ENCODE measurements at places on chromosomes 5 and 9. TPM values are rescaled to one million over a fixed set of nuclear protein-coding genes. Genes with fewer than 3 reads are reported as not detected.
A peak's percentile ranks its signal among the peaks of the same experiment; 100 is the strongest.

ENTREP1 gene
- total RNA-seq = 17.8 TPM

IL7R gene
- total RNA-seq = 3.6 TPM

RNF183 gene
- not detected for total RNA-seq

ACOT12 gene
- total RNA-seq = not detected

GMCL2 gene
- not detected for total RNA-seq

FRRS1L gene
- total RNA-seq = 20.9 TPM

GRIA1 gene
- not detected for total RNA-seq

ARL14EPL gene
- total RNA-seq = not detected

C9orf152 gene
- total RNA-seq = 0.34 TPM

TMEM174 gene
- total RNA-seq = not detected

LRRC19 gene
- not detected for total RNA-seq

FBP2 gene
- total RNA-seq = not detected

LCN2 gene
- total RNA-seq = 18.8 TPM

GRCh38 chr5:67204821-67205220, 8.2 kb upstream of the CD180 start:
- DNase-seq = no peak

GRCh38 chr5:149466457-149466972, 84.7 kb downstream of the CSNK1A1 start:
- no peak for DNase-seq

DNA sequence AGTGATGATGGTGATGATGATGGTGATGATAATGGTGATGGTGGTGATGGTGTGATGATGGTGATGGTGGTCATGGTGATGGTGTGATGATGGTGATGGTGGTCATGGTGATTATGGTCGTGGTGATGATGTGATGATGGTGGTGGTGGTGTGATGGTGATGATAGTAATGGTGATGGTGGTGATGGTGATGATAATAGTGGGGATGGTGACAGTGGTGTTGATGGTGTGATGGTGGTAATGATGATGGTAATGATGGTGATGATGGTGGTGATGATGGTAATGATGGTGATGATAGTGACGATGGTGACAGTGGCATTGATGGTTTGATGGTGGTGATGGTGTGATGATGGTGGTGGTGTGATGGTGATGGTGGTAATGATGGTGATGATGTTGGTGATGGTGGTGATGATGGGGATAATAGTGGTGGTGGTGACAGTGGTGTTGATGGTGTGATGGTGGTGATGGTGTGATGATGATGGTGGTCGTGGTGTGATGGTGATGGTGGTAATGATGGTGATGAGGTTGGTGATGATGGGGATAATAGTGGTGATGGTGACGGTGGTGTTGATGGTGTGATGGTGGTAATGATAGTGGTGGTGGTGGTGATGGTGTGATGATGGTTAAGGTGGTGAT, 6.5 kb downstream of the STKLD1 start:
- DNase-seq = no peak

GRCh38 chr5:177520916-177521513, 4.3 kb upstream of the DDX41 start:
- DNase-seq = no peak

GRCh38 chr5:95738072-95738471, 6.9 kb downstream of the RHOBTB3 start:
- DNase-seq = no peak

- peak; percentile 9 for DNase-seq
Observed at GRCh38 chr5:179121667-179122111, 61.5 kb downstream of the ZNF354C start.

GRCh38 chr9:29822458-29822857, 2249.2 kb upstream of the C9orf72 start:
- no peak for DNase-seq

DNA sequence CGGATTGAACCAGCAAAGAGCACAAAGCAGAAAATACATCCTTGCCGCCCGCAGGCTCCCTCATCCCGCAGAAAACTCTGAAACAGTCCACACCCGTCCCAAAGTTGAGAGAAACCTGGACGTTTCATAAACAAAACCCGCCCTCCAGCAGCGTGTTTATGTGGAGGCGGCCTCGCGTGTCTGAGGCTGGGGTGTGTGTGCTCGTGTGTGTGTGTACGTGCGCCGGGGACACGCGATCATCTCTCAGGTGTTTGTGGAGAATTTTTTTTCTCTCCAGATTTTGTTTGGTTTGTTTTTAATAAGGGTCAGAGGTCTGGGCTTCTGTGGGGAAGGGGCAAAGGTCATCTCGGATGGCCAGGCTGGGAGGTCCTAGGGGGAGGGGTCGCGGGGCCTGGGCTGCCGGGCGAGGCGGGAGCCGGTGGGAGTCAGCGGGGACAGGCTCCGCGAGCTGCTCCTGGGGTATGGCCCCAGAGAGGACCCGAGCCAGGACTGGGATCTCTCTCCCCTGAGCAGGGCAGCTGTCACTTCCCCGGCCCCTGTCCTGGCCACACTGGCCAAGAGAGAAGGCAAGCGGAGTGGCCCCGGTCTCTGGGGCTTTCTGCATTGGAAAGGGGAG, 206.4 kb downstream of the C9orf50 start:
- peak; percentile 70 for DNase-seq

DNA sequence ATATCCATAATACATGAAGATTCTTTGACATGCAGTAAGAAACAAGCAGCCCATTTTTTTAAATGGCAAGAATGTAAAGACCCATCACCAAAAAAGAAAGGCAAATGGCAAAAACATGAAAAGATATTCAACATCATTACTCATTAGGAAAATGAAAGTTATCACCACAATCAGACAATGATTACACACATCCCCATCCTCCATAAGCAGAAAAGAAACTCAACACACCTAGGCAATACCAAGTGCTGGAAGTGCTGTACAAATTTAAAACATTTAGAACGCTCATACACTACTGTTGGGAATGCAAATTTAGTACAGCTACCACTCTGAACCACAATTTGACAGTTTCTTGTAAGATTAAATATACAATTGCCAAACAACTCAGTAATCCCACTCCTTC, 466.7 kb downstream of the ACTL7B start:
- no peak for DNase-seq

GRCh38 chr5:160750938-160751657, 100.9 kb downstream of the ATP10B start:
- DNase-seq = no peak

DNA sequence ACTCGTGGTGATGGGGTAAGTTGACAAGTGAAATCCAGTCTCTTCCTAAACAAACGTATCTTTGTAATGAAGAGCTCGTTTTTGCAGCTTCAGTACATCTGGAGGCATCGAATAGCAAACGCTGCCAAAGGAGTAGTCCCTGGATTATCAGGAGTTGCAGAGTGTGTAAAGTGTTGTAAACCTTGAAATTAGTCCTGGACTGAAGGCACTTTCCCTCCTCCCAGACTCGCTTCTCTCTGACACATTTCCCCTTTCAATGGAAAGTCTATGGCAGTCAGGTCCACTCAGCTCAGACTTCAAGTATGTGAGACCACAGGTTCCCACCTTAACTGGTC, 1.5 kb upstream of the PBX3 start:
- no peak for DNase-seq

DNA sequence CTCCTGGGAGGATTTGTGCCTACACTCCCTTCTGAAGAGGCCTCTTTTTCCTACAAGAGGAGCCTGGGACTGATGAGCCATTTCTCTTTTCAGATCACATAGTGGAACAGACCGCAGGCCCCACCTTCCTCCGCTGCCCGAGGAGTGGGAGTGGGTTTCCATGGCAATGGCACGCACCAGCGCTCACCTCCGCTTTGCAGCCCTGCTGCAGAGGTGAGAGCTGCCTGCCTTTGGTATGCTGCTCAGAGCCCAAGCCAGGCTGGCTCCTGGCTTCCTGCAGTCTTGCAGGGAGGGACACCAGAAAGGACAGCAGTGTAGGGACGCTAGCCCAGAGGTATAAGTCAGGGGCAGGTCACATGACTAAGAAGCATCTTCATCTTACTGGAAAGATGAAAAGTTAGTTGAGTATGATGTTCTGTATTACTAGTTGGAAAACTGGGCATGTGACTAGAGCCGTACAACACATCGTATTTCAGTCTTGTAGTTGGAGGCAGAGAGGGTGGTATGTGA, 12.4 kb downstream of the PTTG1 start:
- DNase-seq = no peak

DNA sequence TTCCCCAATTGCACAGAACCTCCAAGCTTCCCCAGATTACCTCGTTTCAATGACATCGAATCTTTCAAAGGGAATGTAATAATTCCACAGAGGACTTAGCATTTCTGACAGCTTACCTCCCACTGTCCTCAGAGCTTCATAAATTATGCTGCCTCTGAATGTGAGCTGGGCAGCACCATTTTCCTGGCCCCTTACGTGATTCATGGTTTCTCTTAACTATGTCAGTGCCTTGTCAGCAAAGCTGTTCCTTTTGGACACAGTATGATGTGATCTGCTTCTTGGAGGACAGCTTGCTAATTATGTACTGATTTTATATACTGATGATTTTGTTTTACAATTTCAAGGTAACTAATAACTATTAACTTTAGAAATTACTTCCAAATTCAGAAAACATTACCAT, 27.7 kb upstream of the SSBP2 start:
- no peak for DNase-seq

GRCh38 chr9:129102791-129103594, 7.6 kb downstream of the CRAT start:
- DNase-seq = no peak

DNA sequence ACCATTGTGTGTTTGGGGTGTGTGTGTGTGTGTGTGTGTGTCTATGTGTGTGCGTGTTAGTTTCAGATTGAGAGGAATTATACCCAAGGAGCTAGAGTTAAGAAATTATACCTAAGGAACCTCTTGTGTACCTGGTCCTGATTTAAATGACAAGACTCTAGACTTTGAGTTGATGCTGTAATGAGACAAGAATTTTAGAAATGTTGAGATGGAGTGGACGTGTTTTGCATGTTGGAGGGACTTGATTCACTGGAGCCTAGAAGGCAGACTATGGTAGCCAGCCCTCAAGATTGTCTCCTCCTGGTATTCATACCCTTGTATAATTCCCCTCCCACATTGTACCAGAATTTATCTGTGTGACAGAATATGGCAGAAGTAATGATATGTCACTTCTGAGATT, 52.4 kb upstream of the HSPB3 start:
- no peak for DNase-seq

- DNase-seq = no peak
Observed at GRCh38 chr5:98065261-98065909, 708.1 kb upstream of the RGMB start.

Measured in ovary (tissue), 10 donors.